ENCODE measurements at places on chromosomes 4 and X.

DNA sequence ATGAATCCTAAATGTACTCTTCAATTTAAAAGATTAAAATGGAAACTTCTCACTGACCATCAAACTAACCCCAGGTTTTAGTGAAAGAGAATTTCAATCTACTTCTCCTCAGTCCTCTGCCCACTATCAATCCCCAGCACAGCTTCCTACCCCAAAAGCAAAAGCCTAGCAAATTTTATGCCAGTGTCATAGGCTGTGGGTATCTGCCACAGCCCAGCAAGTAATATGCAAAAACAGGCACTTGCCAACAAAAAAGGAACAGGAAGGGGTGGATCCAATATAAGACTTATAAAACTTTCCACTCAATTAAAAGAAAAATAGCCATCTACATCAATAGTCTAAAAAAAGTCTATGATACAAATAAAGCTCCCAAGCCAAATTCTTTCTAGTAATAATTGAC is 22.3 kb downstream of the CAMK2D start:
- no peak for DNase-seq

GRCh38 chr4:143336781-143337599 is at the start of gene GAB1:
TSS of gene GAB1 (plus strand) at chr4:143336876. CDS start at chr4:143337189, 313 bp downstream.
- no peak for DNase-seq

DNA sequence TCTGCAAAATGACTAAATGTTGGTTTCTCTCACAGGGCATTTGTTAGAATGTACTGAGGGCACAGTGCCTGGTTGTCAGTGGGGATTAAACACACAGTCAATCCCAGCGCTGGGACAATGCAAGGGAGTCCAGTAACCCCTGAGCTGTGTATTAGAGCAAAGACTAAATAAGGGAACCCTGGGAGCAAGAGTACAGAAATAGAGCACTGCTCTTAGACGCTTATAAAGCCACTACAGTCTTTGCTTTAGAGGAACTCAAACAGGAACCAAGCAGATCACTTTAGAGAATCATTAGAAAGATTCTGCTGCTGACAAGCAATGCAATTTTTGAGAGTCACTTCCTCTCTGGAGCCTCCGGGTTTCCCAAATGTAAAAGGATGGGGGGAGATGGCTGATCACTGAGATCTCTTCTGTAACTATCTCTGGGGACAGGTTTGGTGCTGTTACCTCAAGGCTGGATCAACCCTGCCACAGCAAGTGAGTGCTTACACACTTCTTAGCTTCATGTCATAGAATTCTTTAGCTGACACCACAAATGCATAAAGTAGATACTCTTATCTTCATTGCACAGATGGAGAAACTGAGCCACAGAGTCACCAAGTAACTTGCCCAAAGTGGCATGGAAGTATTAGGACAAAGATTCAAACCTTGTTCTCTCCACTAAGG is 137.8 kb upstream of the CPEB2 start:
- DNase-seq = no peak

DNA sequence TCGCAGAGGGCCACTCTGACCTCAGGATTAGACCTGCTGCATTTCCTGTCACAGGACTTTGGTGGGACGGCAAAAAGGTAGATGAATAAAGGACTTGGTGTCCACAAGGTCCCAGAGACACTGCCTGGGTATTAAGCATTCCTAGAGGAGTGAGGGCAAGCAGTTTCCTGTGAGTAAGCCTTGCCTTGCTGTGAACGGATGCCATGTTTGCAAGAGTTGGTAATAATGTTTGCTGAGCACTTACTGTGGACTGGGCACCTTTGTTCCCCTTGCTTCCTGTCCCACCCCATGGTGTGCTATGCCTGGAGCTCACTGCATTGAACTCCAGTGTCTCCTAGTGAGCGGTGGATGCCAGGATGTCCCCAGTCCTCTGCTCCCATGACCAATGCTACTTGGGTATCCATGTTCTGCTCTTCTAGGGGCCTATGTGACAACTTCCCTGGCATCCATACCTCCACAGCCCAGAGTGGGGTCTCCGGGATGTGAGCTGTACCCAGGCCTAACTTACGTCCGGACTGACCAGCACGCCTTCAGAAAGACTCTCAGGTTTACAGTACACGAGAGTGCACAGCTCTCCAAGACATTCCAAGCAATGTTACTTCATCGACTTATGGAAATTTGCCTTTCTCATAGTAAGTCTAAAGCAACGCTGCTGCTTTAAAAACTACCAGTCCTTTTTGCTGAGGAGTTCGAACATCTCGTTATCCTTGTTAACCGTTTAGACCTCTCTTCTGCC is 95.5 kb upstream of the MSX1 start:
- no peak for DNase-seq

GRCh38 chr4:67765928-67766327 is 11.7 kb upstream of the GNRHR start:
- no peak for DNase-seq

GRCh38 chr4:39305912-39306677 is 60.1 kb downstream of the RFC1 start:
- no peak for DNase-seq

GRCh38 chr4:1493540-1494287 is 87.5 kb upstream of the NKX1-1 start:
- no peak for DNase-seq

GRCh38 chrX:1283741-1284140 is 15.1 kb downstream of the CSF2RA start:
- DNase-seq = no peak

DNA sequence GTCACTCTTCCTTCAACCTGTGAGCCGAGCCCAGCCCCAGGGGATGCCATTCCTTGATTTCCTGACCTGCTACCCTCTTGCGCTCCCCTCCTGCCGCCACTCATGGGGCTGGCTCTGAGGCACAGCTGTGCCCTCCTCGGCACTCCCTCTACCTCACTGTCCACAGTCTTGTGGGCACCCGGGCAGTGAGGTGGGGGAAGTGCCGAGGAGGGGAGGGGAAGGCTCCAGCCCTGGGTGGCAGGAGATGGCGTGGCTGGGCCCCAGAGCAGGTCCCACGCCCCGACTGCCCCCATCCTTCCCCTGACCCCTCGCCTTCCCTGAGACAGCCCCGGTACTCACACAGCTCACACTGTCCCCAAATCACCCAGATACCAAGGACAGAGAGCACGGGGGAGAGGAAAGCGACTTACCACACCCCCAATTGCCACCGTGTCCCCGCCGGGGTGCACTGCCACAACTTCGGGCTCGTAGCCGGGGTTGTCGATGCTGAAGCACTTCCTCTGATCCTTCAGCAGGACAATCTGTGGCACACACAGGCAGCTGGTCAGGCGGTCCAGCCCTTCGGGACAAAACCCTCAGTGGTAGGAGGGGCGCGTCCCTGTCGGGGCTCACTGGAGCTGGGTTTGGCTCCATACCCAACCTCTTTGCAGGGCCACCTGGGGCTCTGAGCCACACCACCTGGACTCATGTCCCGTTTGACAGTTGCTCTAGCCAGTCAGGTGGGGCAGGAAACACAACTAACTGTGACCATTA is 37.9 kb downstream of the WDR1 start:
- DNase-seq = no peak

GRCh38 chr4:135338181-135338580 is 1136.6 kb upstream of the PABPC4L start:
- DNase-seq = no peak

- DNase-seq = no peak
Observed at GRCh38 chr4:6350646-6351045, 81.0 kb downstream of the WFS1 start.

- no peak for DNase-seq
Observed at GRCh38 chr4:142595222-142595871, 250.8 kb downstream of the INPP4B start.

- peak; percentile 72 for DNase-seq
Observed at GRCh38 chr4:47926667-47927258, 12.4 kb upstream of the NFXL1 start.

DNA sequence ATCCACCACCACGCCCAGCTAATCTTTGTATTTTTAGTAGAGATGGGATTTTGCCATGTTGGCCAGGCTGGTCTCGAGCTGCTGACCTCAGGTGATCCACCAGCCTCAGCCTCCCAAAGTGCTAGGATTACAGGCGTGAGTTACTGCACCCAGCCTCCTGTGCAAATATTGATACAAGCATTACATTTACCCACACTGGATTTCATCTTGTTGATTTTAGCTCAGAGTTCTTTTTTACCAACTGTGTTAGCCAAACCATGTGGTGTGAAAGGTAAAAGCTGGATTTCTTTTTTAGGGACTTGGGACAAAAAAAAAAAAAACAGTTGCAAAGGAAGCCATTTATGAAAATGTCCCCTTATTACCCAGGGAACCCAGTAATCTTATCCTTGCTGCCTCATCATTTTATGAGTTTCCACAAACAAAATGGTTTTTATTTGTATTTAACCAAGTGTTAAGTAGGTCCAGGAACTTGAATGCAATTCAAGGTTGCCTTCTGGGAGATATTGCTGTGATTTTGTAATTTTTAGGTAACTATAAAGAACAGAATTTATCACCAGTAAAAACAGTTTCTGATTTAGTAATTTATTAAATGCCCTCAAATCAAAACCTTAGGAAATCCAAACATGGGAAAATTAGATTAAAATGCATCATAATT is 202.5 kb downstream of the PALLD start:
- no peak for DNase-seq

DNA sequence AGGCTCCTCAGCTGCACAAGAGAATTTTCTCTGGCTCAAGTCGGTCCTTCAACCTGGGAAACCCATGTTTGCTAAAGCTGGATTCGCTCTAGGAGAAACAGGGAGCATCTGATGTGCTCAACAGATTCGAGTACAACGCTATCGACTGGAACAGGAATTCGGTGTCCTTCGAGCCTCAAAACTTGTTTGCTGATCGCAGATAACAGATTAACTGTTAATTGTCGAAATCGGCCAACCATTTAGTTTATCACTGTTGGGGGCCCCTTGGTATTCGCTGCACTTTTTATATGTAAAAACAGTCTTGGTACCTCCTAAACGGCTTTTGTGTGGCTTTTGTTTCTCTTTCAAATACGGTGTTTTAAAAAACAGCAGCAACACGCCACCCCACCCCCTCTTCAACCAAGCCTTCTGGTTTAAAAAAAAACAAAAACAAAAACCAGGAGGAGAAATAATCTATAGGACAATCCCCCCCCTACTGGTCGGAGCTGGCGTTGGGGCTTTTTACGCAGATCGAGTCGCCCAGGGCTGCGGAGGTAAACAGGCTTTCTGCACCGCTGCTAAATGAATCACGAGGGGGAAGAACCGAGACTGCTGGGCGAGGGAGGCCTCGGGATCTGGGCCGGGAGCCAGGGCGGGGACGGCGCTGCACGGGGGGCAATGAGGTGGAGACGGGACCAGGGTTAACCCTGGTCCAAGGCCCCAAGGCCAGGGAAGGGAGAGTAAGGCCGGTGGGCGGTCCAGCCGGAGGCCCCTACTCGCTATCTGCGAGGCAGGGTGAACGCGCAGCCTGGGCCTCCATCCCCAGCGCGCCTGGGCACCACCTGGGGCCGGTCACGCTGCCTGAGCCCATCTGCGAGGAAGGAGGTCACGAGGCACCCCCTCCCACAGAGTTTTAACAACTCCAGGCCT is 71.7 kb upstream of the BCOR start:
- peak; percentile 89 for DNase-seq

DNA sequence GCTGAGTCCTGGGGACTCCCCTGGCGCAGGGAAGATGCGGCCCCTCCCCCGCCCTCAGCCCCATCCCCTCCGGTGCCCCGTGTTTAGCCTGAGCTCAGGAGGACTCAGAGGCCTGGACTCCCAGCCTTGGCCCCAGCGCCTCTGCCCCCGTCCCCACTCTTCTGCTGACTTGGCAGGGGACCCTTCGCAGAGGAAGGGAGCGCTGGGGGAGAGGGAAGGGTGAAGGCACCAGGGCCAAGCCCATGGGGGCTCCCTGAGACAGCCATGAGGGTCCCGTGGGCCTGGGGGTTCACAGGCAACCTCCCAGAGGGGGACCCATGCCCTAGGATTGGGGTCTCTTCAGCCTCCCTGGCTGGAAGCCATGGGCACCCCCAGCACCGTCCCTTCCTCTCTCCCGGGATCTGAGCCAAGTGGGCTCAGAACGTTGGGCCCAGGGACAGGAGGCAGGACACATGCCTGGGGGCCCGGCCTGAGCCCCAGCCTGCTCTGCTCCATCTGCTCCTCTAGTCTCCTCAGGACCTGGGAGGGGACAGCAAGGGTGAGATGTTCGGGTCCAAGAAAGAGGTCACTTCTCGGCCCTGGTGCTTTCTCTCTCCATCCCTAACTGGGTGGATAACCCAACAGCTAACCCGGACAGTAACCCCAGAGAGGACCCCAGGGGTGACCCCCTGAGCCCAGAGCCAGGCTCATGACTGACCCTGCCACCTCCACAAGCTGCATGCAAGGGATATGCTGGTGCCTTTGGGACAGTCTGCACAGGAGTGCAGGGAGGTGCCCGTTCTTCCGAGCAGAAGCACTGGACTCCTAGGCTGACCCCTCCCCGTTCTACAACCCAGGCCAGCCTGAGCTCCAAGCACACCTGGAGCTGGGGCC is 1.5 kb upstream of the CPLX1 start:
- DNase-seq = no peak

DNA sequence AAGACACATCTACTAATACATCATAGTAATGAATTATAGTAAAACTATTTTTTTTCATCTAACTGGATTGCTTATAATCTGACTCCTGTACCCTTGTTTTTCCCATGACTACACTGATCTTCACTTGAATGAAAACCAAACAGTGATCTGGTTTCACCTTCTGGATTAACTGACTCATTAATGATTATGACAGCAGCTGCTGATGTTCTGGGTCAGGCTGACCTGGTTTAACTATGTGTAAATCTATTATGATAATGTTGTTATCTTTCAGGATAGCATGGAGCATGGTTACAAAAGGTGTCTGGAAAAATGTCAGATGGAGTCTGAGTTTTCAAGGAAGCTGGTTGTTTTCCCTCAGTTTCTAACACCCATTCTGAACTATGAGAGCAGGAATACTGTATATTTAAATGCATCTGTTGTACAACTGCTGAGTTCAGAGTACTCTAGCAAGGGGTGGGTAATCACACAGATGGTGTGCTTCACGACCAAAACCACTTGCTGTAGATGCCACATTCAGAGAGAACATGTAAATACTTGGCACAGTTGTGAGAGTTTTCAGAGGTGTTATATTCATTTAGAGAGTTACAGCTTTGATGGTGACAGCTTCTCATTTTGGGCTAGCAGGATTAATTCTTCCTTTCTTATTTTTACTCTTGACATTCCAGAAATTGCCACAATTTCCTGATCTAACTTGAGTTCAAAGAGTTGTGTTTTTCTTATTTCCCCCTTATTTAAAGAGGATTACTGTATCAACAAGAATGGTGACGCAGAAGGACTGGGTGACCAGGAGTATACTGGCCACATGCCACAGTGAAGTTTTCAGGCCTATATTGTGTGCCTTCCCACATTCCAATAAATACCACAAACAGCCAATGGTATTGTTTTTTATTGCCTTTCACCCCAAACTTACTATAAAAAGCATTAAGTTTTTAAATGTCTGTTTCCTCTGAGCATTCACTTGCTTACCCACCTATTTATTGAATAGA is 249.7 kb upstream of the TET2 start:
- DNase-seq = no peak

Data from CD4-positive, alpha-beta T cell (primary cell).